ENCODE measurements at places on chromosomes 12 and 14.

GRCh38 chr12:80195074-80195726 lies 95.9 kb downstream of the OTOGL start:
- DNase-seq: peak; percentile 54

- DNase-seq: peak; percentile 66
Observed at GRCh38 chr12:39990122-39991101, 115.5 kb downstream of the SLC2A13 start.

DNA sequence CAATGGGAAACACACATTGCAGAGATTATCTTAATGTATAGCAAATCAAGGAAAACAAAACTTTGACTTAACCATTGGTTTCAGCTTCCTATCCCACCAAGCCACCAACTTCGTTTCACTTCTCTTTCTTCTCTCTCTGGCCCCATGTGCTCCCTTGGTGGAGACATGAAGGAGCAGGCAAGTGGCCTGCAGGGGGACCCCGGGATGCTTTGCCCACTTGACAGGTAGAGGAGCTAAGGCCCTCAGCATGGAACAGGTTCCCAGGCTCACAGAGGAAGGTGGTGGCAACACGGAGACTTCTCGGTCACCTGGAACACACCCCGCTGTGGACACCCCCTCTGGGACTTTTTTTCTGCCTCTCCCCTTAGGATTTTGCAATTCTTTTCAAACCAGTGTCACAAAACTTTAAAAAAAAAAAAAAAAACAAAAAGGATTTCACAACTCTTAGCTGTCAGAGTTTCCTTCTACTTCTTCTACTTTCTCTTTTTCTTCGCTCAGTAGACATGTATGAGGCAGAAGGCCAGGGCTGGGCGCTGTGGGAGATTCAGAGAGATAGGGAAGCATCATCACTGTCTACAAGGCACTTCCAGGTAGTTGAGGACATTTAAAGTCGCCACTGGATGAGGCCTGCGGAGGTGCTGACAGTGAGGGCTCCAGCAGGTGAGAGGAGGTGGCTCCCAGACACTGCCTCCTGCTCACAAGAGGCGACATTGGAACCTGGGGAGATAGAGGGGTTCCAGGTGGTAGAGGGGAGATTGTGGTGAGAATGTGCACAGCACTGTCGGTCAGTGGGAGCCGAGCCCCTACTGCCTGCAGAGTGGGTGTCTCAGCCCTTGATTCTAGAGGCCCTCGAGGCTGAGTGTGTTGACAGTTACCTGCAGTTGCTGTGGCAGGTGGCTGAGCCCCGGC lies 119.6 kb downstream of the GCH1 start:
- DNase-seq: no peak

GRCh38 chr12:41254004-41254914 lies 66.1 kb downstream of the PDZRN4 start:
- DNase-seq: no peak

DNA sequence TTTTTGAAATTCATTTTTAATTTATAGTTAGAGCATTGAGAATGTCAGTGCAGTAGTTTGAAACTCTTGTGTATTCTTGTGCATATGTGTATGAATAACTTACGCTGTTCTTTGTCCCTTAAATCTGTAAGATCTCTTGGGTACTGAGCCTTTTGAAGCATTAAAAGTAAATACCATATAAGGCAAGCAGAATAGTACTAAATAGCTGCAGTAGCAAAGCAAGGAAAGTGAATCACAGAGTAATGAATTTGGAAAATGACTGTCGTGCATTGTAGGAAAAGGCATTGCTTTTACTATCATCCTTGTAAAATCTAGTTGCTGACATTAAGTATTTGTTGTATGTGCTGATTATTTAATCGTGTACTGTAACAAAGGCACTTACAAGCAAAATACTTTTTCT lies 12.1 kb downstream of the CNOT2 start:
- no peak for DNase-seq

GRCh38 chr12:100995201-100995600 lies 200.6 kb downstream of the ANO4 start:
- DNase-seq: peak; percentile 34

- DNase-seq: no peak
Observed at GRCh38 chr12:117076410-117077372, 22.5 kb downstream of the TESC start.

DNA sequence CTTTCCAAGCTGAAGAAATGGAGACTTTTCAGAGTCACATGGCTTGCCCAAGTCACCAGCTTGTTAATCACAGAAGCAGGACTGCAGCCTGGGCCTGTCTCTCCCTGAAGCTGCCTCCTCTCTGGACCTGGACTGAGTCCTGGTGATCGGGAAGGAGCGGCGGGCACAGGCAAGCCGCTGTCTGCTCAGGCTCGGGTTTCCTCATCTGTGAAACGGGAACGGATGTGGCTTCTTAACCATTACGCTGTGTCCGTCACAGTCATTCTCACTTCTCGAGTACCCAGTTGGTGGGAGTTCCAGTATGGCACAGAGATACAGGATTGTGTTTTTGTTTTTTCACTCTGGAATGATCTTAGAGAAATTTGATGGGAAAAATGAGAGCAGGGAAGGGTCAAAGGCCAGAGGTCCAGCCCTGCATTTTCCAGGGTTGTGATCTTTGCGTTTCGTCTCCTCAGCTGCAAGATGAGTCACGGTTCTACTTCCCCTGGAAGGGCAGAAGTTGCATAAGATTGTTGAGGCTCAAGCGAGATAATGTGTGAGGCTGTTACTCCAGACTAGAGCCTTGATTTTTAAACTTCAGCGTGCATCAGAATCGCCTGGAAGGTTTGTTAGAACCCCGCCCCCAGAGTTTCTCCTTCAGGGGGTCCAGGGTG lies 7.6 kb upstream of the LRTM2 start:
- peak; percentile 80 for DNase-seq

GRCh38 chr14:100486025-100486828 lies 101.0 kb downstream of the BEGAIN start:
- DNase-seq: peak; percentile 72

- peak; percentile 98 for DNase-seq
Observed at GRCh38 chr12:52191841-52192791, at the start of gene KRT80. Gene KRT80 (minus strand): TSS chr12:52192014. CDS start chr12:52191902, 112 bp downstream.

DNA sequence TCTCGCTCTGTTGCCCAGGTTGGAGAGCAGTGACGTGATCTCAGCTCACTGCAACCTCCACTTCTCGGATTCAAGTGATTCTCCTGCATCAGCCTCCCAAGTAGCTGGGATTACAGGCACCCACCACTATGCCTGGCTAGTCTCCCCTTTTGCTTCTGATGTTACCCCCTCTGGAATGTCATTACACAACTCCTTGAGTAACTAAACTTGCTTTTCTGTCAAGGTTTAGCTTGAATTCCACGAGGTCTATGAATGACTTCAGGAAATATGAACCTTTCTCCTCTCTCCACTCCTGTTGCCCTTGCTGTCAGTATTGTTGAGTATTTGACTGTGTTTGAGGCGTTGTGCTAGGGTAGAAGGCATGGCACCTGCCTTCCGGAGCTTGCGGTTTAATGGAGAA lies 16.8 kb upstream of the RTRAF start:
- no peak for DNase-seq

GRCh38 chr12:112686373-112686772 lies 105.2 kb upstream of the RPH3A start:
- peak; percentile 94 for DNase-seq

- DNase-seq: no peak
Observed at GRCh38 chr12:51960890-51961289, 9.4 kb downstream of the ACVR1B start.

GRCh38 chr12:25835385-25835784 lies 123.1 kb upstream of the RASSF8 start:
- no peak for DNase-seq

DNA sequence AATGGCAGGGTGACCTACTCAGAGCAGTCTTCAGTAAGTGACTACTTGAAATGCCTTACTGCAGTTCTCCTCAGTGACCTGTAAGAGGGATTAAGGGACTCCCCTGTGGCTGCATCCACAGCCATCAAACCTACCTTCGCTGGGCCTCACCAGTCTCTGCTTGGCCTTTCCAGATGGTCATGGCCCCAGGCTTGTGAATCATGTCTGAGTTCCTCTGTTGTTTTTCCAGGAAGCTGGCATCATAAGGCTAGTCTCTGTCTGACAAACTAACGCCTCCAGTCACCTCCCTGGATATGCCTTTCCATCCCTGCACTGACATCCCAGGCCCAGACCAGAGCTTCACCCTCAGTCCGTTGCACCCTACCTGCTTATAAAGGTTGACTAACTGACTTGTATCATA lies 14.0 kb downstream of the RNASE2 start:
- peak; percentile 16 for DNase-seq

GRCh38 chr14:91613459-91614112 lies 103.5 kb upstream of the PPP4R3A start:
- DNase-seq: no peak

- no peak for DNase-seq
Observed at GRCh38 chr14:56122301-56122700, 4.1 kb downstream of the PELI2 start.

DNA sequence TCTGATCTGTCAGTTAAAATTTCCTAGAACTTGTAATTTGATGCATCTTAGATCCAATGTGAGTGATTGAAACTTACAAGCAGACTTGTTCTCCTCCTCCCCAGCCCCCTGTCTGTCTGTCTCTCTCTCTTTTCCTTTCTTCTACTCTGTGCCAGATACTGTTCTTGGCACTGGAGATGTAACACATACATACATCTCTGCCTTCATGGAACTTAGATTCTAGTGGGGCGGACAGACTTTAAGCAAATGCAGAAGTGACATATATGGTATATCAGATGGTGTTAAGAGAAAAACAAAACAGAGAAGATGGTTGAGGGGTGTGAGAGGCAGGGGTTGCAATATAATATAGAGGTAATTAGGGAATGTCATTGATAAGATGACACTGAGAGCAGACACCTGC lies 6.6 kb downstream of the CHST11 start:
- DNase-seq: no peak

DNA sequence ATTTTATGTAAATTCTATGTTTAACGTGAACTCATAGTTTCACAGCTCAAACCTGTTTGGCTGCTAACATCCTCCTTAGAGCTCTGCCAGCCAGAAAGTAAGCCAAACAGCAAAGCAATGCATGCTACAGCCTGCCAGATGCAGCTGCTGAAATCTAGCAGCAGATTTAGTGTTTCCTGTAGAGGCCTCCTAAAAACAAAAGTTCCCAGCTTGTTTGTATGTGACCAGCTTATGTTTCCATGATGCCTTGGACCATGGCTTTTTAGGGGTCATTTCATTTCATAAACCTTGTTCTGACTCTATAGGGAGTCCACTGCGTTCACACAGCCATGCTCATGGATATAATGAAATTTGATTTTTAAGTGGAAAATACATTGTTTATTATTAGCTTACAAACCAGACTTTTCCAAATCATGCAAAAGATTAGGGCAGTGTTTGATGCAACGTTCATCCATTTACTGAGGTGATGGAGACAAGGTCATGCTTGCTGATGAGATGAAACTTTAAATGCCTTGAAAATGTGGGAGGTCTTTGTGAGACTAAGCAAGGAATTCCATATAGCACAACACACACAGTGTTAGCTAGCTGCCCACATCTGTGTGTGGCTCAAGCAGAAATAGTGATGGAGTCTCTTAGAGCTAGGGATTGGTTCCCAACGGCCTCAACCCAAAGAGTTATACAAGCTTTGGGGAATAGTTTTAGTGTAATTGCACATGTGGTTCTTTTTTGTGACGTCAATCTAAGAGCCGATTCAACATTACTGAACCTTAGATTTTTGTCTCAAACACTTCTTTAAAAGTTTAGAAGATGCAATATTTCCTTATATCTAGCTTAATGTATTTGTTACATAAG lies 157.5 kb upstream of the LRIG3 start:
- peak; percentile 49 for DNase-seq

DNA sequence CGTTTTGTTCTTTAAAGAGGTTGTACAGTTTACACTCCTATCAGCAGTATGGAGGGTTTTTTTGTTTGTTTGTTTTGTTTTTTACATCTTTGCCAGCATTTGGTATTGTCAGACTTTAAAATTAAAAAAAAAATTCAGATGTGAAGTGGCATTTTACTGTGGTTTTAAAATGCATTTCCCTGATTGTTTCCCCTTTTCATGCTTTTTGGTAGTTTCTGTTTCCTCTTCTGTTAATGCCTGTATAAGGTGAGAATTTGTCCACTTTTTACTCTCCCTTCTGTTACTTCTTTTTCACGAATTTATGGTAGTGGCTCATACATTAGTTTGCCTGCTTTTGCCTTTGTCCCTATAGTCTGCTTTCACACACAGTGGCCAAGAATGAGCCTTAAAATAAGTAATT lies 36.6 kb downstream of the MNAT1 start:
- no peak for DNase-seq

DNA sequence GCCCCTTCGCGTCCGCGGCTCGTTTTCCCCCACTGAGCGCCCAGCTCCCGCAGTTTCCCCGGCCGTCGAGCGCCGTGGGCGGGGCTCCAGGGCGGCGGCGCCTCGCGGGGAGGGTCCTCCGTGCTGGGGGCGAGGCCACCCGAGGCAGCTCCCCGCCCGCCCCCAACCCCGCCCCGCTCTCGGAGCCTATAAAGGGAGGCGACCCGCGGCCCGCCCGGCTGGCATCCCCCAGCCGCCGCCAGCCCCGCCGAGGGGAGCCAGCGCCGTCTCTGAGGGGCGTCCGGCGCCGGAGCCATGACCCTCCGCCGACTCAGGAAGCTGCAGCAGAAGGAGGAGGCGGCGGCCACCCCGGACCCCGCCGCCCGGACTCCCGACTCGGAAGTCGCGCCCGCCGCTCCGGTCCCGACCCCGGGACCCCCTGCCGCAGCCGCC lies at the start of gene TAMALIN:
Gene TAMALIN (plus strand): TSS at position 221 of the 432 bp plus-strand sequence. CDS start 74 bp downstream, at position 295.
- no peak for DNase-seq

DNA sequence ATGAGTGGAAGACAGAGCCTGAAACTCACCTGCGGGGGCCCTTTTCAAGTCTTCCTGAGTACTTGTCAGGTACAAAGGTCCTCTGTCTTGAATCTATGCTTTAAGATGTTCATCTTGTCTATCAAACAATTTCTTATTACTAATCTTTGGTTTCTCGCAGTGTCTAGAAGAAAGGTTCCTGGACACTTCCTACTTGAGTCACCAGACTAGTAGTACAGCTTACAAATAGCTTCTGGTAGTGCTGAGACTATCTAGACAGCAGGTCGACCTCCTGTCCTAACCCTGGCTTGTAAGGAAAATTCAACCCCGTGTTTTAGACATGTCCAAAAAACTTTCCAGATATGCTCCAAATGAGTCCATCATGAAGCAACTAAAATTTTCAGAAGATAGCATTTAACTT lies 11.2 kb upstream of the ARID2 start:
- DNase-seq: no peak

DNA sequence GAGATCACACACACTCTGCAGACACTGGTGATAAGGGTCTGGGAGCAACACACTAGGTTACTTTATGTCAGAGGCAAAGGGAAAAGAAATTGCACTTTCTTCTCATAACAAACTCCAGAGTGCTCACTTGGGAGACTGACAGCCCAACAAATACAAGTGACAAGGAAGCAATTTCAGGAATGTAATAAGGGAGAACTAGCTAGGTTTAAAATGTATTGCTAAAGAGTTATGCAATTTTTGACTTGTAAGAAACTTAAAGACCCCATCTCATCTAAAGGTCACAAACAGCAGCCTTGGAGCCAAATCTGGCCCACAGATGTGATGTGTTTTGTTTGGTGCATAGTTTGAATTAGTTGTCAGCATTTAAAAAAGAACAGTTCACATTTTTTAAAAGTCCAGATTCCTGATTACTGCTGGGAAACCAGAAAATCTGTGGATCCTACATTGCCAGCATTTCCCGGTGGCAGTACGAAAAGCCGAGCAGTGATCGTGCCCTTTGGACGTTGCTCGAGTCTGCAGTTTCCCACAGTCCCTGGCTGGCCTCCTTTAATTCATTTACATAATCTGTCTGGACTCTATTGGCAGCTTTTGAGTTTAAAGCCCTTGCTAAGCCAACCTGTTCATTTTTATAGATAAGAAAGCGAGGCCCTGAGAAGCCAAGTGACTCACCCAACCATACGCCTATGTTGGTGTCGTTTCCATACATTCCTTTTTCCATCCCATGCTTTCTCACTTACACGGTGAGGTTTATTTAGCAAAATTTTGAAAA lies 42.0 kb upstream of the ETV6 start:
- no peak for DNase-seq

GRCh38 chr14:58513272-58513671 lies 85.8 kb downstream of the KIAA0586 start:
- no peak for DNase-seq

Data from MCF 10A (cell line).